ENCODE measurements at places on chromosomes 11 and 22.

GRCh38 chr11:82837650-82838049 lies 62.6 kb downstream of the PRCP start:
- no peak for DNase-seq

GRCh38 chr11:128184981-128185380 lies 402.4 kb downstream of the ETS1 start:
- no peak for DNase-seq

DNA sequence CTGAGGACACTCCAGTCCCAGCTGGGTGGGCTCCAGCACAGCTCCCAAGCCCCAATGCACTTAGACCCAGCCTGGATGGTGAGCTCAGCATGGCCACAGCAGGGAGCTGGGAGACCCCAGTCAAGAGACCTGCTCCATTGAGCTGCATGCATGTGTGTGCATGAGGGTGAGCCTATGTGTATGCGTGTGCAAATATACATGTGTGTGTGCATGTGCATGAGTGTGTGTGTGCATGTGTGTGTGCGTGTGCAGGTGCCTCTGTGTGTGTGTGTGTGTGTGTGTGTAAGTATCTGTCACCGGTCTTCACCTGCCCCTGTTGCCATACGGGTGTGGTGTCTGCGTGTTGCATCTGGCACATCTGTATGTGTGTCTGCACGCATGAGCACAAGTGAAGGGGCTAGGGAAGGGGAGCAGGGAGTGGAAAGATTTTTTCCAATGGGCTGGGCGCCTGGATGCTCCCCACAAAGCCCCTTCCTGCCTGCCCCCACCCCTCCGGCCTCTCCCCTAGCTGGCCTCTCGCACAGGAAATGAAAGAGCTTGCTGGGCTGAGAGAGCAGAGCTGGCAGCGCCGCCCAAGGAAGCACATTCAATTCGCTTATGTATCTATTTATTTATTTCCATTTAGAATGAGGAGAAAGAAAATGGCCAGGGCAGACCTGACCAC lies 4.1 kb downstream of the TSPAN32 start:
- no peak for DNase-seq

GRCh38 chr22:19656541-19657251 lies 57.6 kb upstream of the SEPTIN5 start:
- DNase-seq: no peak

GRCh38 chr11:68978626-68978930 lies 2.2 kb downstream of the MRGPRD start:
- no peak for DNase-seq

DNA sequence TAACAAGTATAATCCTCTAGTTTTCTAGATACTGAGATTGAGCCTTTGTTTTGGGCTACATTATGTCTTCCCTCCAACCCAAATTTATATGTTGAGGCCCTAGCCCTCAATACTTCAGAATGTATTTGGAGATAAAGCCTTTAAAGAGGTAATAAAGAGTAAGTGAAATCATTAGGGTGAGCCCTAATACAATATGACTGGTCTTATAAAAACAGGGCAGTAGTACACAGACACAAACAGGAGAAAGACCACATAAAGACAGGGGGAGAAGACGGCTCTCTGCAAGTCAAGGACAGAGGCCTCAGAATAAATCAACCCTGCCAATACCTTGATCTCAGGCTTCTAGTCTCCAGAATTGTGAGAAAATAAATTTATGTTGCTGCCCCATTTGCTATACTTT lies 6.3 kb downstream of the OR10V1 start:
- no peak for DNase-seq

DNA sequence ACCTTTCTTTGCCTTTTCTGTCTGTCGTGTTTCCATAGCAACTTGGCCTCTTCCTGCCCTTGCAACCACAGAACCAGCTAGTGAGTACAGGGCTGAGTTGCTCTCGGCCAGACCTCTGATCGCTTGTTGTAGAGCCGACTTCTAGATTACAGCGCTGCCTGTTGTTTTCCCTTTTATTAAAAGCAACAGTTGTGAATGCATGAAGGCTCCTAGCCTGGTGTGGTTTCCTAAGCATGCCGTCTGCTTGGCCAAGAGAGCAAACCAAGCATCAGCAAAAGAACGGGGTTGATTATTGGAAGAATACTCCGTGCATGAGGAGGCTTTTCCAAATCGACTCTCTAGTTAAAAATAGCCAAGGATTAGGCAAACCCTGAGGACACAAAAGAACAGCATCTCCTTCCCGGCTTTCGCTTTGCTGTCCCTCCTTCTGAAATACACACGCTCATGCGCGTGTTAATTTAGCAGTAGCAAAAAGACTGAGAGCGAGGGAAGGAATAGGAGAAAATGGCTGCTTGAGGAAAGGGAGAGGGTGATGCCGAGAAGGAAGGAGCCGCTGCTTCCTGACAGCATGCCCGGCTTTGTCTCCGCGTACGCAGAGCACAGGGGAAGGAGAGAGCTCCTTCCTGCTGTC lies 71.5 kb upstream of the TTC12 start:
- no peak for DNase-seq

GRCh38 chr22:48440176-48440575 lies 1387.5 kb downstream of the BRD1 start:
- no peak for DNase-seq

- no peak for DNase-seq
Measured at GRCh38 chr22:43744700-43745410, 67.2 kb downstream of the EFCAB6 start.

GRCh38 chr11:103051981-103052380 lies 40.0 kb downstream of the DCUN1D5 start:
- DNase-seq: no peak

- no peak for DNase-seq
Measured at GRCh38 chr11:10021563-10021962, 272.5 kb downstream of the SBF2 start.

- DNase-seq: no peak
Measured at GRCh38 chr11:1107316-1108245, 32.9 kb downstream of the MUC2 start.

GRCh38 chr22:11042116-11042515 lies 4485.9 kb upstream of the OR11H1 start:
- no peak for DNase-seq

GRCh38 chr11:134155456-134155855 lies 68.3 kb downstream of the NCAPD3 start:
- no peak for DNase-seq

GRCh38 chr11:130827451-130828377 lies 88.6 kb downstream of the SNX19 start:
- no peak for DNase-seq

- no peak for DNase-seq
Measured at GRCh38 chr11:72842126-72842525, 27.9 kb downstream of the ATG16L2 start.

- no peak for DNase-seq
Measured at GRCh38 chr22:27075891-27076290, 418.5 kb downstream of the MIAT start.

GRCh38 chr11:11814614-11815452 lies 26.9 kb upstream of the USP47 start:
- no peak for DNase-seq

GRCh38 chr11:83192606-83193245 lies 786 bp upstream of the ANKRD42 start:
- DNase-seq: no peak

GRCh38 chr11:66936311-66936711 lies 21.9 kb downstream of the PC start:
- no peak for DNase-seq

- no peak for DNase-seq
Measured at GRCh38 chr22:43812890-43813289, 785 bp upstream of the EFCAB6 start.

DNA sequence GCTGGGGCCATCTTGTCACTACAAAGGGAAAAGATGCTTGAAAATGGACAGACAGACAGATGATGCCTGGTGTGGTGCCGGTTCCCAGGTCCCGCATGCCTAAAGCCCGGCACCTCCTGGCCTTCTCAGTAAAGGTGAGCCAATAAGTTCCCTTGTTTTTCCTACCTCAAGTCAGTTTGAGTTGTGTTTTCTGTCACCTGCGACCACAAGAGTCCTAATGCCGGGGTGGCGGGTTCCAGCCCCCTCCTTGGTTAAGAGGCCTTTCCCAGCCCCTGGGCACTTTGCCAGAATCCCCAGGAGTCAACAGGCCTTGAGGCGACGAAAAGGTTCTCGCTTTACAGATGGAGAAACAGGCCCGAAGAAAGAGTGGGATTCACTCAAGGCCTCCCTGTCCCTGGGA lies 9.0 kb downstream of the FGF19 start:
- DNase-seq: no peak

- no peak for DNase-seq
Measured at GRCh38 chr11:115884800-115885534, 380.8 kb upstream of the CADM1 start.

DNA sequence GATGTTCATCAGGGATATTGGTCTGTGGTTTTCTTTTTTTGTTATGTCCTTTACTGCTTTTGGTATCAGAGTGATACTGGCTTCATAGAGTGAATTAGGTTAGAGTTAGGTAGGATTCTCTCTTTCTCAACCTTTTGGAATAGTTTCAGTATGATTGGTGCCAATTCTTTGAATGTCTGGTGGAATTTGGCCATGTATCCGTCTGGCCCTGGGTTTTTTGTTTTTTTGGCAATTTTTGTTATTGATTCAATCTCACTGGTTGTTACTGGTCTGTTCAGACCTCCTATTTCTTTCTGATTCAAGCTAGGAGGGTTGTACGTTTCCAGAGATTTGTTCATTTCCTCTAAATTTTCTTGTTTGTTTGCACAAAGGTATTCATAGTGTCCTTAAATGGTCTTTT lies 54.4 kb downstream of the ATXN10 start:
- no peak for DNase-seq

DNA sequence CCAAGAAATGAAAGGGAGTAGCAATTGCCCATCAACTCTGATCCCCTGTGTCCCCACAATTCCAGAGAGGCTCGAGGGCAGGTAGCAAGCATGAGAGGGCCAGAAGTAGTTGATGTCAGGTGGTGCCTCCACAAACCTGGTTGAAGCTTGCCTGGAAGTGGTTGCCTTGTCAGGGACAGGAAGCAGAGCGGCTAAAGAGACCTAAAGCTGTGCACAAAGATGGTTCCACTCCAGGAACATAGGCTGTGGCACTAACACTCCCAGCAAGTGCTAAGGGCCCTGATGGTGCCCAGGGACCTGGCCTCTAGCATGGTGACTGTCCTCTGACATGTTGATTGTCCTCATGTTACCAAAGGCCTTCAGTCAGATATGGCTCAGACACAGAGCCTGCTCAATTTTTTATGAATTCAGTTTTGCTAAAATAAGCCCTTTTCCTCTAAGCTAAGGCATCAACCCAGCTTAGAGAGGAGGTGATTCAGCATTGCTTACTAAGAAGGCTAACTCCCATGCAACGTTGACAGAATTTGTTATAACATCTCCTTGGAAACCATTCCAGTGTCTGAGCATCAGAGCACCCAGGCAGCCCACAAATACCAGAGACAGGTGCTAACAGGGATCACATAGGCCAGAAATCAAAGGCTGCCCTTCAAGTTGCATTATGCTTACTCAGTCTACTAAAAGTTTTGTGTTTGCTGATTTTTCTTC lies 196.3 kb upstream of the ARHGAP20 start:
- DNase-seq: no peak

- DNase-seq: no peak
Measured at GRCh38 chr11:86934582-86934900, 20.7 kb downstream of the FZD4 start.

- no peak for DNase-seq
Measured at GRCh38 chr22:23222033-23222792, 41.9 kb downstream of the BCR start.

- no peak for DNase-seq
Measured at GRCh38 chr11:3227568-3228444, 4.4 kb downstream of the MRGPRE start.

DNA sequence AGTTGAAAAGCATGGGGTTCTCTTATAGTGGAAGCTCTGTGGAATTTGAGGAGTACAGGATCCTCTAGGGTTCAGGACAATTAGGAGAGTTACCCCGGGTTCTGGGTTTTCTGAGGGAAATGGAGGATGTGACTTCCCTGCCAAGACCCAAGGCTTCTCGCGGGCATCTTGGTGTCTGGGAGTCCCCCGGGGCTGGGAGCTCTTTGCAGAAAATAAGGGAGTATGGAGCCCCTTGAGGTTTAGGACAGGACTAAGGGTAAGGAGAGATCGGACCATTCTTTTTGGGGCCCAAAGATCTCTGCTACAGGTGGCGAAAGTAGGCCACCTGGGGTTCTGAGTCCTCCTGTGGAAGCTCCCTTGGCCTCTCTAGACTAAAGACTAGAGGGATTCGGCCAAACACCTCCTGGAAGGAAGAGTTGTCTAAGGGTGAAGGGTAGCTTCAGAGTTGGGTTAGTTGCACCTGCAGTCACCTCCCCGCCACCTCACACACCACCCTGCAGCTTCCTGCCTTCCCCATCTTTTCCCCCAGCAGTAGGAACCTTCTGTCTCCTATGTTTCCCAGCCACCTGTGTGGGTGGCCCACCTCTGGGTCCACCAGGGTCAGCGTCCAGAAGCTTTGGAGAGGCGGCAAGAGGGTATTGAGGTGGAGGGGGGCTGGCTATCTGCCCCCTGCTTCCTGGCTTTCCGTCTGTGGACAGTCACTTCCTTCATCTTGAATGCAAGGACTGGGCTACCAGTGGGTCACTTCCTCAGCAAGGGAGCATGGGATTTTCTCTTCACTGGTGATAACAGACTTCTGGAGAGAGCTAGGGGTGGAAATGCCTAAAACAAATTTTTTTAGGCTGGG lies 908 bp downstream of the LIMK2 start:
- DNase-seq: no peak

GRCh38 chr11:116829525-116830183 lies at the start of gene APOC3:
Gene APOC3 (plus strand): TSS chr11:116829907. CDS start chr11:116830583, 676 bp downstream.
- no peak for DNase-seq

DNA sequence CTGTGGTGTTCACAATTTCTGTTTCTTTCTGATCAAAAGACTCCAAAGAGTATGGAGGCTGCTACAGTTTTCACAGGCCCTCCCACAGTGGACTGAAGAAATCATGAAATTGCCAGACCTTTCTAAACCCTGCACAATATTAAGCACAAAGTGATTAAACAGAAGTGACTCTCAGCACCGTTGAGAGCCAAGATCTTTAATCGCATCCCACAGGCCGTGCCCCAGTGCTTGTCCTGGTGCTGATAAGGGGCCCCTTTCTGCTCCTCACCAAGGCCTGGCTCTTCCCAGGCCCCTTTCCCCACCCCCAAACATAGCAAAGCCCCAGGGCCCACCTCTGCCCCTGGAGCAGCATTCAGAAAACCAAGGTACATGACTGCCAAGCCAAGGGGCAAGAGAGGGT lies 57.4 kb upstream of the BMAL1 start:
- no peak for DNase-seq

DNA sequence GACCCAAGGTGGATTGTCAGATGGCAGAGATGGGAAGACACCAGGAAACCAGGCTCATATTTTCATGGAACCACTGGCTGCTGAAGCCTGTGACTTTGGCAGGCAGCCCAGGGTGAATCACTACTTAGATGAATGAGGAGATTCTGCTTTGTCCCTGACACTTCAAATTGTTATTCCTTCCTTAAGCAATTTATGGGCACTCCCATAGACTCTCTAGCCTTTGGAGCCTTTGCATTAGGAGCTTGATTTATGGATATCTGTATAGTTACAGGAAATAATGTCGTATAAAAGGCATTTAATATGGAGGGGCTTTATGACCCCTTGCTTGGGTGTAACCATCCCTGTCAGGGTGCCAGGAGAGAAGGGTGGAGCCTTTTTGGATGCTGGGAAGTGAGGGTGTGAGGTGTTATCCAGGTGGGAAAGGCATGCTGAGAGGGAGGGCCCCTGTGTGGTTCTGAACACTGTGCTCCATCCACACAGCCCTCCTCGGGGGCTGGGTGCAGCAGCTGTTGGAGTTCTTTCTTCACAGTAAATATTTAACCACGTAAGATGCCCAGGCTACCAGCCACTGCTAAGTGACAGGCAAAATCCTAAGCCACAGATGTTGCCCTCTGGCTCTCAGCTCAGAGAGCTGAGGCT lies 35.3 kb downstream of the IL18 start:
- DNase-seq: no peak
